ENCODE measurements at places on chromosomes 7 and 10.

DNA sequence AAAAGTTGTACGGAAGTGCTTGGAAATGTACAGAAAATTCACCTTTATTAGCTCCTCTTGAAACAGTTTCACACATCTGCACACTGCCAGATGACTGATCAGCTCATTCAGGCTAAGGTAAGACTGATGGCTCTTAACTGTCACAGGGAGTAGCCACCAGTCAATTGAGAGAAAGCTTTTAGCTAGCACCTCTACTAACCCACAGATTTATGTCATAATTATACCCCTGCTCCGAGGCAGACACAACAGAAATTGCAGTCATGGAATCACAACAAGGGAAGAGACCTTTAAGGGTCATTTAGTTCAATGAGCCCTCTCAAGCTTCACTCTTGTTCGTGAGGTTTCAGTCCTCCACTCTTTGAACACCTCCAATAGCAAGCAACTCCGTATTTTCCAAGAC lies 235.4 kb downstream of the TRIL start:
- DNase-seq = peak; percentile 65

- peak; percentile 1 for DNase-seq
These were observed 11.4 kb upstream of the PAX4 start for GRCh38 chr7:127629268-127629854.

GRCh38 chr10:86205306-86206239 lies 161.0 kb downstream of the GRID1 start:
- DNase-seq = no peak

DNA sequence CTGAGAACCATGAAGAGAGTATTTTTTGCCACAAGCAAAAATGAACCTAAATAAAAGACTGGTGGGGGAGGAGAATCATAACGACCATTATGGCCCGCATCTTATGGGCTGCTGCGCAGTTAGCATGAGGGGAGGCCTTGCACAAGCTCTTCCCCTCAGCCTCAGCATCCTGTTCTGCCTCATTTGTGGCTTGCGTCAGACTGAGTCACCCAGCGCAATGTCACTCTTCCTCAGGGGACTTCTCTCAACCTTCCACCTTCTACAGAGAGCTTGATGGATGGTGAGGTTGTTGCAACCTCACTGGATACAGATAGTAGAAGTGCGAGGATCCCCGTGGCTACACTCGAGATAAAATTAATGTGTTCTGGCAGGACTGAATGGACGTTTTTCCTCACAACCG lies 16.8 kb upstream of the GPR15LG start:
- no peak for DNase-seq

- peak; percentile 60 for DNase-seq
These were observed 48.5 kb upstream of the KCNMA1 start for GRCh38 chr10:77686096-77686495.

DNA sequence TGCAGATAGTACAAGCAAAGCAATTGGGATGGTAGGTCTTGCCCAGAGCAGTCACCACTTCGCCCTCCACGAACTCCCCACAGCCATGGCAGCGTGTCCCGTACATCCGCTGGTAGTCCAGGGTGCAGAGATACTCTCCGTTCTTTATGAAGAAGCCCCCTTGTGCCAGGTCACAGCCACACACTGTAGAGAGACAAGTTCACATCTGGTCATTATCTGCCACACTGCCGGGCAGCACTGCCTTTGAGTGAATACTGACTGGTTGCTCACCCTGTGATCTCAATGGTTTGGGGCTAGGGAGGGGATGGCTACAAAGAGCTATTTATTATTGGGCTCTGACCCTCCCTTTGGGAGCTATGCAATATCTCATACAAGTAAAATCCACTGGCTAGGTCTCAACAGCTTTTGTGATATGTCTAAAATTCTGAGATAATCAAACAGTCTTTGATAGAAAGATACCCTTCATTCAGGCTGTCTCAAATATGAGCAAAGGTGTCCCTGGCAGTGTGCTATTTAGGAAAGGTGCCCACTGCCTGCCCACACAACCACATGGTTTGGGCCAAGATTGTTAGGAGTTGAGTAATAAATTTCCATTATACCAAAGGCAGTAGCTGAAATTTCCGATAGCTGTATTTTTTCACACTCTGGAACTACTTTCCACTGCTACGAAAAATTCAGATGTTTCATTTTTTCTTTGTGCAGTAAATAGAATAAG lies 82.5 kb downstream of the ABLIM1 start:
- no peak for DNase-seq

DNA sequence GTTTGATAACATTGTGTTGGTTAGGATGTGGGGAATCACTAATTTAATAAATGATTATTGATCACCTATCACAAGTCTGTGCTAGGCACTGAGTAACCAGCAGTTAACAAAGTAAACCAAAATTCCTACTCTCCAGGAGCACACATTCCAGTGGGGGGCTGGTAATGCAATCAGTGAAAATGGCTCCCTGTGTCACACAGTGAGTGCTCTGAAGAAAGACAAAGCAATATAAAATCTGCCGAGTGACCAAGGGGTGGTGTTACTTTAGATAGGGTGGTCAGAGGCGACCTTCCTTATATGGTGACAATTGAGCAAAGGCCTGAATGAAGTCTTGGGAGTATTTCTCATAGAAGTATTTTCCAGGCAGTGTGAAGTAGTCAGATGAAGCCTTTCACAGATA lies 13.6 kb upstream of the SMC3 start:
- no peak for DNase-seq

DNA sequence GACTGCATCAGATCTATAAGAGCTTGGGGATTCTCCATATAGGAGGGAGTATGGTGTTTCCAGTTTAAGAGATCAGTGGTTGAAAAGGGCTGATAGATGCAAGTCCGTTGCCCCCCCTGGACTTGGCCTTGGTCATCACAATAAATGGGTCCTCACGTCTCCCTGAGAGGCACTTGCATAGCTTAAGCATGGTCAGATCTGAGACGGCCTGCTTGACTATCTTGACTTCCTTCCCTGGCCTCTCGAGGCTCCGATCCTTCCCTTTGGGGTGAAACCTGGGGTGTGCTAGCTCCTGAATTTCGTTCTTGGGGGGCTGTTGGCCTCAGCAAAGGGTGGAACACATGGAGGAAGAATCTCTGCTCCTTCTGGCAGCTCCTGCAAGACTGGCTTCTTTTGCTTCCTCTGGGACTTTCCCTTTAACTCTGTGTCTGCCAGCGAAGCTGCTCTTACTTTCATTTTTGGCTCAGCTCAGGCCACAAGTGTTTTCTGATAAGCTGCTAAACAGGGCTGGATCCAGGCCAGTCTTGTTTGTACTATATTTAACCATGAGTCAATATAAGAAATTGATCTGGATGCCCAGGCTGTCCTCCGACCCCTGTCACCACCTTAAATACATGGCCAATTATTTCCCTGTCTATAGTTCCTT lies 11.2 kb upstream of the ZNF485 start:
- no peak for DNase-seq

GRCh38 chr7:4782333-4783291 lies 7.2 kb downstream of the AP5Z1 start:
- no peak for DNase-seq
